ENCODE measurements at places on chromosomes 4 and X.

DNA sequence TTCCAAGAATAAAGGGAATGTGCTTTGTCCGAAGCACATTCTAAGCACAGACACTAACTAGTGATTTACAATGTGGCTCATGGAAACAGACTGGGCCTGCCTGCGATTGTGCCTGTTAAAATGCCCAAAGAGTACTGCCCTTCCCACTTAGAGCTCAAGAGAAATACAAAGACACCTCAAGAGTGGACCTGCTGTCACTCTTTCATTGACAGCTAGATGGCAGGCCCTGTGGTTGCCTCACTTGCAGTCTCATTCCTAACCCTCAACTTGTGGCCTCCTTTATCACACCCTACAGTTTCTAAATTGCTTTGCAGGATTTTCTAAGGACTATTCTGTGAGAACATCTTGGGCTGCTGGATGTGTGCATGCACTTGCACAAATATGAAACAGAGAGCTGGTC is 331.0 kb upstream of the EMCN start:
- no peak for DNase-seq

- DNase-seq, result no peak
Observed at GRCh38 chrX:21469071-21469470, 94.9 kb downstream of the CNKSR2 start.

DNA sequence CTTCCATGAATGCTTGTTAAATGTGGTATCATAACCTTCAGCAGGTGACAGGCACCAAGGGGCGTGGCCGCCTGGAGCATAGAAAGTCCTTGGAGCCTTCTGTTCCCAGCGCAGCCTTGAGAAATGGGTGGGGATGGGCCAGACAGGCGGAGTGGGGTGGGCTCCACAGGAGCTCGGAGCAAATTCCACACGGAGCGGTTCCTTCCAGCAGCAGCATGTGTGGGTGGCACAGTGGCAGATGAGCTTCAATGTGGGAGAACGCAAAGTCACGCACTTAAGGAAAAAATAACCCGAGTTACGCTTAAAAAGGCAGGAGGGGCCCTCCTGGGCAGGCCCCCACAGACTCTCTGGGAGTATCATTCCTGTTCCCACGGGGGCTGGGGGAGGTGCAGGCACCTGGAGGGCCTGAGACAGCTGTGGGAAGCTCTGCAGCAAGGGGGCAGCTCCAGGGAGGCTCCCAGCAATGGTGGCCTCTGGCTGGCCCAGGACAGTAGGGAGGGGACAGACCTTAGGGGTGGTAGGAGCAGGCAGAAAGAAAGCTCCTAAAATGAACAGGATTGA is 15.3 kb downstream of the TMEM271 start:
- no peak for DNase-seq

GRCh38 chrX:31132821-31133241 is 61.0 kb upstream of the FTHL17 start:
- DNase-seq, result peak; percentile 44

Measured in NCI-H1092 treated with DMSO at 0.1 percent for 48 hours (cell line).